Keratinocyte (primary cell): ENCODE measurements at places on chromosomes 13 and 19. TPM values are rescaled to one million over a fixed set of nuclear protein-coding genes. Genes with fewer than 3 reads are reported as not detected.

EXOC3L2 gene
- polyA plus RNA-seq: 0.08 to 0.28 TPM (median 0.09 TPM) in 3 replicates

BORA gene
- 2.9 to 8.3 TPM (median 3.4 TPM) in 3 replicates for polyA plus RNA-seq

KDM4B gene
- polyA plus RNA-seq: 6.0 to 8.9 TPM (median 6.2 TPM) in 3 replicates

ZNF816 gene
- 2.1 to 5.1 TPM (median 4.3 TPM) in 3 replicates for polyA plus RNA-seq

KLK4 gene
- polyA plus RNA-seq: not detected in 3 replicates

TNNT1 gene
- 89.7 to 113 TPM (median 99.6 TPM) in 3 replicates for polyA plus RNA-seq

- no peak for DNase-seq
Observed at GRCh38 chr13:49877629-49878218, 58.4 kb downstream of the SPRYD7 start.

DNA sequence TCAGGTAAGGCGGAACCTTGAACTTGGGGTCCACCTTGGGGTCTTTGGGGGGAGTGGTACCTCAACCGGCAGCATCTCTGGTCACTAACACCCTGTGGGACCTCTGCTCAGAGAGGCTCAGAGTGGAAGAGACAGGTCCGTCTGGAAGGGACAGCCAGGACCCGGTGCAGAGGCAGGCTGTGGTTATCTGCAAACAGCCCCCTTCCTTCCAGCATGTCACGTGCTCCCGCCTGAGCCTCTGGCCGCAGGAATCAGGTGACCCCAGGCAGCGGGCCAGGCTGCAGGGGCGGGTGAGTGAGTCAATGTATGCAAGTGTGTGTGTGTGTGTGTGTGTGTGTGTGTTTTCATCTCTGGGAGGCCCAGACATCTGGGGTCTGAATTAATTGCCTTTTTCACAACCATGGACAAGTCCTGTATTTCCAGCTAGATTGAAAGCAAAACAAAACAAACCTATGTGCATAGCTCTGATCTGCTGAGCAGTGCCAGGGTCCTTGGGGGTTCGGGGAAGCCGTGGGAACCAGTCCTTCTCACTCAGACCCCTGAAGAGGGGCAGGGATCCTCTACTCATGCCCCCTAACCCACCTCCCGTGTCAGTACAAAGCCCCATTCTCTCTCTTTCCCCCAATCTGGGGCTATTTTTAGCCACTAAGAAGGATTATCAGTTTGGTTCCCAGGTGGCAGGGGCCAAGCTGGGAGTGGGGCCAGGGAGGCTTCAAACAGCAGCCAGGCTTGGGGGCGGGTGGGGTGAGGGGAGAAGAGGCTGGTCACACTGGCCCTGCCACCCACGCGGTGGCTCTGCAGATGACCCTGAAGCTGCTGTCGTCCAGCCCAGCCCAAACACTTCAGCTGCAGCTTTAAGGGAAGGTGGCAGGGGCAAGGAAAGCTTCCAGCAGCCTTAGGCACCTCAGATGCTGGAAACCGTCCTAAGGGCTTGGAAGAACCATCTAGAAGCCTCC is 31.4 kb downstream of the CERS4 start:
- no peak for DNase-seq

DNA sequence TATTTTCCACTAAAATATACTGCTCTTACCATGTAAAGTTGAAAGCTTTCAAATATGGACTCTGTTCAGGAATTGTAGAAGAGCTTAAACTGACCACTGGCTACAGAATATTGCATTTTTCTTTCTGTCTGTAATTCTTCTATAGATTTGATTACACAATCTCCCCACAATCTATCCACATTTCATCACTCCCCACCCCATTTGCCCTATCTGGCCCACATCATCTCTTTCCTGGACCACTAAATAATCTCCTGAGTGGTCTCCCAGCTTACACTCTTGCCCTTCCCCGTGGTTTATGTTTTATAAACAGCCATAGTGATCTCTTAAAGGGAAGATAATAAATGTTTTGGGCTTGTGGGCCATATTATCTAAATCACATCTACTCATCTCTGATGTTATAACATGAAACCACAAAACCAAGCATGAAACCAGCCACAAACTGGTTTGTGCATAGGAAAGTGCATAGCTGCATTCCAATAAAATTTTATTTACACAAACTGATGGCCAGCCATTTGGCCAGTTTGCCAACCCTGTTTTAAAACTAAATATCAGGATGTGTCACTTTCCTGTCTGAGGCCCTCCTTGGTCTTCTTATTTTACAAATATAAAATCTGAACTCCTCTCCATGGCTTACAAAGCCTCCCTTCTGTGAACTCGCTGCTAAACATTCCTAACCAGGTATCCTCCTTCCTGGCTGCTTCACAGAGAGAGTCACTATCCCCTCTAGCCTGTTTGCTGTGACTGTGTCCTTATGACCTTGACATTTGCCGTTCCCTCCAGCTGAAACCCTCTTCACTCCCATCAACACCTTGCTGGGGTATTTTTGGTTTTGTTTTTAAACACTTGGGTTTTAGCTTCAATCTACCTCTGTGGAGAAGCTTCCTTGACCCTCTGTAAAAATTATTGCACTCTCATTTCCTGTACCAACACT is 500.9 kb downstream of the GPC6 start:
- DNase-seq: no peak

GRCh38 chr19:49816590-49816989 is 1.5 kb upstream of the MED25 start:
- DNase-seq: no peak

DNA sequence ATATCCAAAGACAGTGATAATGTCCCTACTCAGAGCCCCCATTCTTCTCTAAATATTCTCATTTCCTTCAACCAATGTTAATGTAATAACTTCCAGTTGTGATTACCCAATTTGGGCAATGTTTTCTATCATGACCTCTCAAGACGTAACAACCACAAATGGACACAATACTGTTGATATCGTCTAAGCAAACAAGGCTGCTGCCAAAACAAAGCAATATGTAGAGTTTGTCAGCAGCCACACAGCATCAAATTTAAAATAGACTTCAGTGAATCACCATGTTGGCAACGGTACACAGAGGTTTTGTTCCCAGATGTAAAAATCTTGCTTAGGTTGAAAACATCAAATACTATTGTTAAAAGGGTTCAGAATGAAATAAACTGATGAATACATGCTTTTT is 205.1 kb downstream of the DACH1 start:
- no peak for DNase-seq

DNA sequence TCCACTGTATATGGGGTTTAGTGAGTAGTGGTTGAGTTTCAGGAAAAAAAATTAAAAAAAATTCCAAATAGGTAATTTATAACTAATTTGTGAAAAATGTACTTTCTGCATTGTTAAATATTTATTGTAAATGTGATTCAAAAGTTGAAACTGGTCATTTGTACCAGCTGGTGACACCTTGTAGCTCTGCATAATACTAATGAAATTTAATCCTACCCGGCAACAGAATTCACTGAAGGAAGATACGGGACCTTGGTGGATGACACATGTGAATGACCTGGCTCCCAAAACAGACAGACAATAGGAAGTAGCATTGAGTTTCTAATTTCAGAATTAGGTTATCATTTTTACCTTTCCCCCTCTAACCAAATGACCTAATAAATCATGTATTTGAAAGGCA is 73.8 kb downstream of the SLITRK6 start:
- no peak for DNase-seq

DNA sequence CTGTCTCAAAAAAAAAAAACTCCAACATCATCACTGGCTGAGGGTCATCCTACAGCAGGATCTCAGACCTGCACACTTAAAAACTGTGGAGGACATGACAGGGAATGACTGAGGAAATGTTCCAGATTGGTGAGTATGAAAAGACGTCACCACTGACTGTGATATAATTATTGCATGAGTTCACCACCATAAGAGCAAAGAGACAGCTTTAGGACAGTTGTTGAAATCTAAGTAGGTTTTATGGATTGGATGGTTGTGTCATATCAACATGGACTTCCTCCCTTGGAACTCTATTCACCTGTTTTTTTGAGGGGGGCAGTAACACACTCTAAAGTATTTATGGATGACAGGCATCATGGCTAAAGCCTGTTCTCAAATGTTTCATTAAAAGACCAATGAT is 31.5 kb downstream of the KLF12 start:
- no peak for DNase-seq

DNA sequence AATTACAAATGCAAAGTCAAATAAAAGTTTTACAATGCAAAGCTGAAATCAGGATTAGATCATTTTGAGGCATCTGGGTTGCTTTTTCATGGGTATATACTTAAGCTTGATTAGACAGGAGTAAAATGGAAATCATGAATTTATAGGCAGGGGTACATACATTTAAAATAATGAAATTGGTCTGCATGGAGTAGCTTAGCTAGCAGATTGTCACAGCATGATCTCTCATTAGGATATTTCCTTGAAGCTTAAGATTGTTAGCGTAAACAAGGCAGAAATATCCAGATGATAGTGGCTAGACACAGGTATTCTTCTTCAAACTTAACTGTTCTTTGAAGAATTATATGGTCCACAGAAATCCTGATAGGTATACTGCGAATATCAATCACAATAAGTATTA is 1627.0 kb upstream of the PCDH20 start:
- no peak for DNase-seq

- no peak for DNase-seq
Observed at GRCh38 chr13:99935772-99936171, 35.8 kb downstream of the ZIC5 start.

DNA sequence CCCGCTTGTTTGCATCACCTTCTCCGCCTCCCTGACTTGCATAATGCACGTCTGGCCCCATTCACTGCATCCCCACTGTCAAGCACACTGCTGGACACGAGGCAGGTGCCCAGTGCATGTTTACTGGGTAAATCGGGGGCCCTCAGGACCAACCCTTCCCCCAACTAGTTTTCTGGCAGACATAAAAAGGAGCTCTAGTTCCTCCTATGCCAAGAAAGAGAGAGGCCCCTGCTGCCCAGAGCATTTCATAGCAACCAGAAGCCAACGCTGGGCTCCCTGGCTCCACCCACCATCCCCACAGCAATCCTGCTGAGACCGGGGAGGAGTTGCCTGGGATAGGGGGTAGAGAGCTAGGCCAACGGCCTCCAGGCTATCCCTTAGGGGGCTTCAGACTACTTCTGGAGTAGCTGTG is 23.2 kb downstream of the ANKRD27 start:
- no peak for DNase-seq

DNA sequence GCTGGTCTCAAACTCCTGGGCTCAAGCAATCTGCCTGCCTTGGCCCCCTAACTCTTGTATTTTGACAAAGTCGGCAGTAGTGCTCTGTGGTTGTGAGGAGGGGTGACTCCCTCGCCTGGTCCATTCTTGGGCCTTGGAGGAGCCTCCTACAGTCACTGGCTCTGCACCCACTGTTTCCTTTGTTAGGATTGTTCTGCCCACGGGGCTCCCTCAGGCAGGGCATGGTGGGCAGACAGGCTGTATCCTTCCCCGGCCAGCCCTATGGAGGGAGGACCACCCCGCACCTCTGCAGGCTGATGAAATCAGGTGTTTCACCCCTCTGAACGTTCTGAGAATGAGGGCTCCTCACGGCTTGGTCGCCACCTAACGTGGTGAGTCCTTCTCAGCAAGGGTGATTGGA is 9.2 kb downstream of the FCAR start:
- DNase-seq: no peak

- no peak for DNase-seq
Observed at GRCh38 chr19:35375505-35376307, 4.8 kb downstream of the GPR42 start.

DNA sequence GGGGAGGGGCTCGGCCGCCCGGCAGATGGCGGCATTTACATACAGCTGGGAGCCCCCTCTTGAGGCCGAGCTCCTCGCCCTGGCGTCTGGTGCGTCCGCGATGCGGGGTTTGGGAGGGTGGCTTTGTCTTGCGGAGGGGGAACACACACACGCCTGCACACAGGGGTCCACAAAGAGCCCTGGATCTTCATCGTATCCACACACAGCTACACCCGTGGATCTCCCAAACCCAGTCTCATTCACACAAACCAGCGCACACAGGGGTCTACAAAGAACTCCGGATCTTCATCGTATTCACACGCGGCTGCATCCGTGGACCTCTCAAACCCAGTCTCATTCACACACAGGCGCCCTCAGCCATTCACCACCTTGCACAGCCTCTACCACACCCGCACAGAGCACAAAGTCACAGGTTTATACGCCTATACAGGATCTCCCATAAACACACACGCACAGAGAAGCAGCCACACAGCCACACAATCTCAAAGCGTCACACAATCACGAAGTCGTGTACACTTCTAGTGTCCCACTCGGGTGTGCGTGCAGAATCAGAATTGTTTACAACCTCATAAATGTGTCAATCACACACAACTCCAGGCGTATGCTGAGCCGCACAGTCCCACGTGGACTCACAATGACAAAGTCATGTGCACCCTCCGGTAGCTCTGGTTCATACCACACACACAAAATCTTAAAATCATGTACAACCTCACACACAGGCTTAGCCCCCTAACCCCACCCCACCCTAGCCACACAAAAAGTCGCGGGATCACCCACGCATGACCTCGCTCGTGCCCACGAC is 550 bp upstream of the DLL3 start:
- no peak for DNase-seq

DNA sequence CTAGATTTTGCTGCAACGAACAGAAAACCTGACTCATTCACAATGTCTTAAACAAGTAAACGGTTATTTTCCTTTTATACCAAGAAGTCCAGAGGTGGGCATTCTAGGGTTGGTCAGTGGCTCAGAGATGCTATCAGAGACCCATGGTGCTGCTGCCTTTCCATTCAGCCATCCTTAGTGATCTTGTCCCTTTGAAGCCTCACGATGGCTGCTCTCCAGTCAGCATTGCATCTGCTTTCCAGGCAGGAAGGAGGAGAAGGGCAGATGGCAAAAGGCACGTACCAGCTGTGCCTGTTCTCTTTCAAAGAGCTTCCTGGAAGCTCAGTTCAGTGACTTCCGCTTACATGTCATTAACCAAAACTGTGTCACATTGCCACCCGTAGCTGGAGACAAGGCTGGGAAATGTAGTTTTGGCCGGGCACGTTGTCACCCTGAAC is 30.1 kb downstream of the WDFY2 start:
- no peak for DNase-seq

DNA sequence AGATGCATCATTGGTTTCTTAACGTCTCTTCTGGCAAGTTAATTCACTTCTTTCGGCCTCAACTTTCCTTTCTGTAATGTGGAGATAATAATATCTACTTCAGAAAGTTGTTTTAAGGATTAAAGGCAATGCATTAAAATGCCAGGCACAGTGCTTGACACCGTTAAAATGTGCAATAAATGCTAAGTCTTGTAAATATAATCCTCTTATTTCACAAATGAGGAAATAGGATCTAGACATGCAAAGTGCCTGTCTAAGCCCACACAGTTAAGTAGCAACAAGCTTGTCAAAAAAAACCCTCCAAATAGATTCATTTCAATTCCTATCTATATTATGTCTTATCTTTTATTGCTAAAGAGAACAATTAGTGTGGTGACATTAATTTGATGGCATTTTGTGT is 86.4 kb upstream of the TSC22D1 start:
- DNase-seq: no peak

DNA sequence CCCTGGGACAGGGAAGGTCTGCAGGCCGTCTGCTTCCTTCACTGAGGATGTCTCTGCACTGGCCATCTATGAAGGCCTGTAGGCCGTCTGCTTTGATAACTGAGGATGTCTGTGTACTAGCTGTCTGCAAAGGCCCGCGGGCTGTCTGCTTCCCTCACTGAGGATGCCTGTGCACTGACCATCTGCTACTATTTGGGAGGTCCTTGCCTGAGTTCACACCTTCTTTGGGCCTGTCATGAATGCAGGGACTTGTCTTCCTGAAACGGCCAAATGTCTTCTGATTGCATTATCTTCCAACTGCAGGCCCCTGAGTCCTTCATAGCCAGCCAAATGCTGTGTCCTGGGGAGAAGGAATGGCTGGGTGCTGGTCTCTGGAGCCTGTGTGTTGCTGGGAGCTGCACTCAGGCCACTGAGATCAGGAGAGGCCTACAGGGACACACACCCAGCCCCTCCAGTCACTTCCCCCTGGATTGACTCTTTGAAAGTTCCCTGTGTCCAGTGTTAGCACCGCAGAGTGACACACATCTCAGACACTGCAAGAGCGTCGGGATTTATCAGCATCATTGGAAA is 72.9 kb downstream of the TEX29 start:
- DNase-seq: no peak
